ENCODE measurements at places on chromosomes 4 and X.

DNA sequence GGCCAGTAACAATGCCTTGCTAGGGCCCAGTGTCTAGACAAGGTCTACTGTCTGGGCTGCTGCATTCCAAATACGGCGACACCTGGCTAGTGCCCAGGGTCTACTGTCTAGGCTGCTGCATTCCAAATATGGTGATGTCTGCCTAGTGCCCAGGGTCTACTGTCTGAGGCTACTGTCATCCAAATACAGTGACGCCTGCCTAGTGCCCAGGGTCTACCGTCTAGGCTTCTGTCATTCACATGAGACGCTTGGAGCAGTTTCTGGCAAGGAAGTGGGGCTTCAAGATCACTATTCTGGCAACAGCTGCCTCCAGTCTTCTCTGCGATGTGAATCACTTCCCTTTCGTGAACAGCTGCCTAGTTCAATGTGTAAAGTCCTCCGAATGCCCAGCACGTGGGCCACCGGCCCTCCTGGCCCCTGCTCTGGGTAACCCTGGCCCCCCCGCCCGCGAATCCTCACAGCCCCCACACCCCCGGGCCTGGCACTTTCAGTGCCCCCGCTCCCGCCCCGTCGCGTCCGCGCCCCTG is 12.7 kb downstream of the ACOX3 start:
- DNase-seq: no peak

DNA sequence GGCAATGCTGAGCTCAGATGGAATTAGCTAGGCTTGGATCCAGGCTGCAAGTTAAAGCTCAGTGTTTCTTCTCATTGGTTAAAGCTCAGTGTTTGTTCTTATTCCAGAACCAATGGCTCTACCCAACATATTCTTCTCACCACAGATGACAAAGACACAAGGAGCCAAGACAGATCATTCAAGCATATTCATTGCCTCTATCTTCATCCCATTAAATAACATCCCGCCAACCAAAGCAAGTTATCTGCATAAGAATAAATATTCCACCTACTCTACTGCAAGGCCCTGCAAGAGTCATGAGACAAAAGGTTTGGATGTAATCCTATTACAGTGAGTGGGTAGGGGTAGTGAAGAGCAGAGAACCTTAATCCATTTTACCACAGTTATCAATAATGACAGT is 766.5 kb downstream of the C4orf33 start:
- no peak for DNase-seq

GRCh38 chrX:153600032-153600373 is 1.1 kb upstream of the CCNQ start:
- DNase-seq: no peak

DNA sequence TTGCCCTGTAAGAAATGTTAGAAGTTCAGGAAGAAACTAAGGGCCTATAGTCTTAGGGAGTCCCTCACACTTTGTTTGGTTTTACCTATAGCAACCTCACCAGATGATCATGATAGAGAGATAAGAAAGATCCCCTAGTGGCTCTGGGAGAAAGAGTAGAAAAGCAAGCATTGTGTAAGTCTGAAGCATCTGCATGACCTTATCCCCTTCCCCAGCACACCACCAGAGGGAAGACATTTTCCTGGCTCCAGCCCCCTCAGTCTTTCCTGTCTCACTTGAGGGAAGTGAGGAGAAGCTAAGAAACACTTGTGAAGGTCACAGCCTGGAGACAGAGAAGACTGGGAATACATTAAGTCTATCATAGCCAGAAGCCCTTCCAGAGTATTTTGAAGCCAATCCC is 154.0 kb downstream of the EVC2 start:
- no peak for DNase-seq

DNA sequence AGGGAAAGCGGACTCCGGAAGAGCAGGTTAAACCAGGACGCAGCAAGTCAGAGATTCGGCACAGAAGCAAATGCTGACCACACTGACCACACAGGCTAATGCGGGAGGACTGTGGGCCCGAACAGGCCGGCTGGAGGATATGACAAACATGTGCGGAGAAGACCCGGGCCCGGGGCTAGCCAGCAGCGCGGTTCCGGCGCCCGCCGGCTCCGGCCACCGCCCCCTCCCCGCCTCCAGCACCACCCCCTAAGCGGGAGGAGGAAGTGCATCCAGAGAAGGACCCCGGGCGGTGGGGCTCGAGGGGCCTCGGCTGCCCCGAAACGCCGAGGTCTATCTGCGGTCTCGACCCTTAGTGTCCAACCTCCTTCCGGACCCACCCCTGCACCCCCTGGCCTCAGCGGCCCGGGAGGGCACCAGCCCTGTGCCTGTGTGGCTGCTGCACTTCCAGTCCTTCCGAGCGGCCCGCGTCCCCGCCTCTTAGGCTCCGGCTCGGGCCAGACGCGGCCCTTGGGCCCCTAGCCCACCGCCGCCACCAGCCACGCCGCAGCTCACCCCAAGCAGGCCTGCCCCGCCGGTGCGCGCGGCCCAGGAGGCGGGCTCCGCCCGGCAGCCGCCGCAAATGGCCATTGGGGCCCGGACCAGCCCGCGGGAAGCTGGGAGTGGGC is 2.1 kb downstream of the ELOVL6 start:
- DNase-seq: peak; percentile 75

Data from type B pancreatic cell (in vitro differentiated cells).